ENCODE measurements at places on chromosomes 4 and X.

- no peak for DNase-seq
These were observed 1258.4 kb downstream of the FAM133A start for GRCh38 chrX:94932278-94932965.

- no peak for DNase-seq
These were observed 496.5 kb downstream of the RPA4 start for GRCh38 chrX:97380200-97380599.

- DNase-seq, result no peak
These were observed 52.5 kb downstream of the TRPC5OS start for GRCh38 chrX:111928456-111928855.

DNA sequence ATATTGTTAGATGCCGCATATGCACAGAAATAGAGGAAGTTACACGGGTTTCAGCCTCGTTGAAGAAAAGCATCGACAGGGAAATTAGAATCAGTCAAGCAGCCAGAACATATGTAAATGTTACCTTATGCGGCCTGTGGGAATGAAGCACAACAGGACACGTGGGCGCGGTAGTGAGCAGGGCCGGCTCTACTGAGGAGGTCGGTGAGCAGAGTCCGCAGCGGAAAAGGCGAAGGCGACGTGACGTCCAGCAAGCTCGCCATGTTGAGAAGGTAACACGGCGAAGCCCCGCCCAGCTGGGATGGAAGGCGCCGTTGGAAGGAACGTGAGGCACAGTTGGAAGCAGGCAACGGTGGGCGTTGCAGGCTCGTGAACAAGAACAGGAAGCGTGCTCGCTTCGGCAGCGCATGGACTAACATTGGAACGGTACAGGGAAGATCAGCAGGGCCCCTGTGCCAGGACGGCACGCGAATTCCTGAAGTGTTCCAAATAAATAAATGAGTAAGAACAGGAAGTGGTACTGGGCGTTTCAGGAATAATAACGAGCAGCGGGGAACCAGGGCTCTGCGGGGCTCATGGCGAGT is 54.6 kb downstream of the MTNR1A start:
- DNase-seq, result no peak

- DNase-seq, result no peak
These were observed 104.2 kb upstream of the TLR2 start for GRCh38 chr4:153579872-153580271.

- no peak for DNase-seq
These were observed 58.6 kb upstream of the GK2 start for GRCh38 chr4:79466621-79467020.

DNA sequence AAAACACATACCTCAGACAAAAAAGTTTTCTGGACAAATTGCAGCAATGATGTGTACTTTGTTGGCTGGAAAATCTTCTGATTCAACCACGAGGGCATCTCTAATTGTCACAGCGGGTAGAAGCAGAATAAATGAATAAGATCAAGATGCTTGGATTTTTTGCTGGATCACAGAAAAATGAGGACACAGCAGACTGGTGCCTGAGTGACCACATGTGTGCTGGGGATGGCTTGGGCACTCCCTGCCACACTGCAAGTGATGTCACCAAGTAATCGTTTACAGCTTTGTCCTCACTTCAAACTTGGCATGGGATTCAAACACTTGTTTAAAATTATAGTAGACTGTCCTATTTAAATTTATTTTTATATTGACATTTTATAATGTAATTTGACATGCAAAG is 557.0 kb downstream of the SPRY1 start:
- DNase-seq, result no peak

- no peak for DNase-seq
These were observed at the start of gene ALAS2 for GRCh38 chrX:55030271-55031205. Gene ALAS2 (minus strand): TSS chrX:55030977. CDS start chrX:55026000, 4,977 bp downstream.

GRCh38 chr4:28350485-28350884 is 1489.8 kb downstream of the STIM2 start:
- no peak for DNase-seq

DNA sequence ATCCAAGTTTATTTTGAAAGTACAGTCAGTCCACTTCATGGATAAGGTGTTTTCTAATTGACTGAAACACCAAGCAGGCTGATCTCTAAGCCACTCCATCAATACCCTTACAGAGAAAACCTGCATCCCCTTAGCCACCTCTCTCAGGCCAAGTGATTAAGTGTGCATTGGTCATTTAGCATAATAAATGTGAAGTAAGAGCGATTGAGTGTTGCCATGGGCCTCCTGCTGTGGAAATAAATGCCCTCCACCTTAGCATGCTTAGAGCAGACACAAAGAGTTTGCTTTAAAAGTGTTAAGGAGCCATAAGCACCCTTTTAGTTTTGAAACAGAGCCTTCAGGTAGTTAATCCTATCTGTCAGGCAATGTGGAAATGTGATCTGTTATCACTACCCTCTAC is 386.5 kb downstream of the GPAT3 start:
- DNase-seq, result no peak

- peak; percentile 27 for DNase-seq
These were observed 23.6 kb upstream of the CBR4 start for GRCh38 chr4:169033660-169034059.

DNA sequence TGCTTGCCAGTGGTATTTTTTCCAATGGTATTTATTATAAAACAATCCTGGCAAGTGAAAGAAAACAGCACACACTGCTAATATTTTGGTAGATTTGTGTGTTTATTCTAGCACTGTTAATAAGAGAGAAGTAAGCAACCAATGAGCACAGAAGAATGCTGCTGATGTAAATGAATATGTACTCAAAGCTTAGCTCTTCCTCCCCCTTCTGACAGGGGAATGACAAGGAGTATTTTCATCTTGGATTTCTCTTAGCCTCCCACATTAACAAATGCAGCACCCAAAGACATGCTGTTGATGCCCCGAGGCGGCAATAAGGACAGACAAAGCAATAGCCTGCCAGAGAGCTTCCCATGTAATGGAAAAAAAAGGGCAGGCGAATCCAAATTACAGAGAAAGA is 18.6 kb downstream of the ARHGAP6 start:
- DNase-seq, result no peak

- DNase-seq, result no peak
These were observed 7.5 kb upstream of the LRBA start for GRCh38 chr4:151022586-151022985.

DNA sequence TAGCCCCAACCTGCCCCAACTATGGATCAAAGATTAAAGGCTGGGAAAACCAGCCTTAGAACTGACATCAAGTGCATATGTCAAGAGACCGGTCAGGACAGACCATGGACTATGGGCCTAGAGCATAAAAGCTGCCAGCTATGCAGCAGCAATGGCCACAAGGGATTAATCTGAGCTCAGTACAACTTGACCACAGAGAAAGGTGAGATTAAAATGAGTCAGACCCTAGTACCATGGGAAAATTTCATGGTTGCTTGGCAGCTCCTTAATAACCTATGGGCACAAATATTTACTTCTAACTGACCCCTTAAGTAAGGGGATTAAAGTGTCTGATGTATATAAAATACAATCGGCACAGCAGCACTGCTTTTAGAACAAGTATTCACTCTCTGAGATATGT is 54.4 kb downstream of the CBR4 start:
- no peak for DNase-seq

- DNase-seq, result no peak
These were observed 622.5 kb downstream of the ANKRD50 start for GRCh38 chr4:124090021-124090420.

Data from NCI-H146 (cell line).